RPMI7951 (cell line): ENCODE measurements at places on chromosomes 3 and 15. TPM values are rescaled to one million over a fixed set of nuclear protein-coding genes. Genes with fewer than 3 reads are reported as not detected.

DNA sequence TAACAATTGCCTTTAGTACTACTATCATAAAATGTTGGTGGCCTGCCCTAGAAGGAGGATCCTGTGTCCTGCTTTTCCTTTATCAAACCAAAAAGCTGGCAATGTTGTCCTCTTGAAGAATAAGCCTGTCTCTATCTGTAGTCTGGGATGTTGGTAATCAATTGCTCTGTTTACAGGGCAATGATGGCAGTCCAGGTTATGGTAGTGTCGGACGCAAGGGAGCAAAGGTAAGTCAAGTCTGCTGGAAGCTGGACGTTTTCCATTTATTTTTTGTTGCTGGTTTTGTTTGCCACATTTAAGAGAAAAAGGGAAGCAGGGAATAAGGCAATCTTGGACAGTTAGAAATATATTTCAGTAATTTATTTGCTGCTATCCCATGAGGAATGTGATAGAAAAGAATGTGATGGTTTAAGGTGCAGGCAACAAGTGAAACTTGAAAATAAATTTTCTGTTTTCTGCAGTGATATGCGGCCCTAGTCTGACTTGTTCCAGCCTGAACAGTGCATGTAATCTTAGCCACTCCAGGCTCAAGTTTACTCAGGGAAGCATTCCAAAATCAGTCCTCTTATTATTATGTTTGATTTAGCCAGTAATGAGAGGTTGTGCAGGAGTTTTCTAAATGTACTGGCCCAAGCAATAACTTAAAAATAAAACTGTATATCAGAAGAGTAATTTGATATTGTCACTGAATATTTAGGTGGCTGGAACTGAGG is 110.3 kb downstream of the COL6A6 start:
- DNase-seq, result no peak

- no peak for DNase-seq
These were observed 172.7 kb upstream of the LMCD1 start for GRCh38 chr3:8328967-8329366.

Gene GPR160
- 0.24 and 0.29 TPM in 2 replicates for total RNA-seq

DNA sequence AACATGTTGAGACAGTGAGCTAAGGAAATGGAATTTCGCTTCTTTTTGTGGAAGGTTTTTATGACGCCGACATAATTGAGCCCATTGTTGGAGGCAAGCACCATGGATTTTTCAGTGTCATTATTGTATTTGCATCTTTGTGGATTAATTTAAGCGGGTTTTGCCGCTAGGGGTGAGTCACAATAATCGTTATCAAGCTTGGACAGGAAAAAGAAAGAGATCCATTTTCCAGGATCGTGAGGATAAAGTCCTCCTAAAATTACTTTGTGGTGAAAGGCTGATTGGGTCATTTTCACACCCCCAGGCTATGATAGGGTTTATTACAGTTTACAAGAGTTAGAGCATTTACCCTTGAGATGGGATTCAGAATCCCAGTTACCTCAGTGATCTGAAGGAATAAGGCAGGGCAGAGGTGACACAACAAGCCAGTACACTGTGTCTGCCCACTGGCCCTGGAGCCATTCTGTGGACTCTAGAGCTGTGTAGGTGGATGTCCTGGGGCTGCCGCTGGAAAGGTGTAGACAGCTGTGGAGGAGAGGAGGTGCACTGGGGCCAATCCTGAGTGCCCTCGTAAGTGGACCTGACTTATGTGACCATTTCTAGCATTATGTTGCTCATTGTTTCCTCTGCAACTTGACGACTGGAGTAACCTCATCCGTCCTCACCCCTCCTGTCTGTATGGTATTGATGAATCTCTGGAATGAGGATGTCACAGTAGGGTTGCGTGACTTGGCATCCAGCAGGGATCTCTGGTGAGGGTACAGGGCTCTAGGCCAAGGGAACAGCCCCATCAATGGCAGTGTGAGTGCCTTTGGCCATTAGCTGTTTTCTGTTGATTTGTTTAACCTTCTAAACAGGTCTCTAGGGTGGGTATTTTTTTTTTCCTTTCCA is 370.1 kb downstream of the LRTM1 start:
- DNase-seq, result peak; percentile 69

DNA sequence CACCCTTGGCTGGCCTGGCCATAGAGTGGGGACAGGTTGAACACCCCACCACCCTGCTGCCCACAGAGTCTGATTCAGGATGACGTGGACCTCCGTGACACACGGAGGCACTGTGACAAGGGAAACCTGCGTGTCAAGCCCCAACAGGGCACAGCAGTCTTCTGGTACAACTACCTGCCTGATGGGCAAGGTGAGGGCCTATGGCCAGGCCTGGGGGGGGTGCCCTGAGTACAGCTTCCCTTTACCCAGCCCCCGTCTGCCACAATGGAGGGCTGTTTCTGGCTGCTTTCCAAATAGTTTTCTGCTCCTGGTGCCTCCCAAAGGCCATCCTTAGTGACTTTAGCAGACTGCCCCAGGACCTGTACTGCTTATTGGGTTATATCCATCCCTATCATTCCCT is 1.2 kb upstream of the WDR6 start:
- DNase-seq, result no peak

Gene MESP2
- total RNA-seq, result 1.8 and 2.6 TPM in 2 replicates

Gene TP63
- total RNA-seq, result 16.7 and 22.3 TPM in 2 replicates

DNA sequence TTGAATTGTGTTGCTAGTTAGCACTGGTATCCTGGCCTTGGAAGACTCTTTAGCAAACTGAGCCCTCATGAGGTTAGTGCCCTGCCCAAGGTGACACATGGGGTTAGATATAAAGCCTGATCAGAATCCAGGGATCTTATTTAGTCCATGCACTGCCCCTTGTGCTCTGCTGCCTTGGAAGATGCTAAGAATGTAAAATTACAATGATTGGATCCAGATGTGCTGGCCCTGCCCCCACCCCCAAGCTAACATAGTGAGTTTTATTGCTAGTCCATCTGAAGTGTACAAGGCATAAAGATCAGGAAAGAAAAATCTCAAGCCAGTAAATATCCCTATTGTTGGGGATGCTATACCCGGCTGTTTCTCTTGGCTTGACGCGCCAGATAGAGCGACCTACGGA is 248.1 kb upstream of the C2CD4B start:
- DNase-seq, result peak; percentile 54

DNA sequence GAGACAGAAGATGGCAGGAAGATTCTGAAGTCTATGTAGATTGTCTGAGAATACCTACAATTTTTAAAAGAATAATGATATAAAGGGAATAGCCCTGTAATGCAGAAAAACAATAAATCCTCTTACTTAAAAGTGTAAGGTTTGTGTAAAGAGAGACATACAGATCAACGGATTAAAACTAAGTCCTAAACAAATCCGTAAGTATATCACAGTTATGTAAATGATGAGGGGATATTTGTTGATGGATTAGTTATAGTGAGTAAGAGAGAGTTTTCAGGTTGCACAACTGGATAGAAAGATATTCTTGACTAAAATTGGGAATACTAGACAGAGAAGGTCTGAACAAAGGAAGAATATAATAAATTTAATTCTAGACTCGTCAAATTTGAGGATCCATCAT is 179.6 kb downstream of the TBC1D5 start:
- no peak for DNase-seq

GRCh38 chr3:120324190-120324589 is 25.0 kb downstream of the LRRC58 start:
- no peak for DNase-seq

- DNase-seq, result peak; percentile 49
These were observed 55.3 kb upstream of the NUDT16 start for GRCh38 chr3:131326307-131326706.

DNA sequence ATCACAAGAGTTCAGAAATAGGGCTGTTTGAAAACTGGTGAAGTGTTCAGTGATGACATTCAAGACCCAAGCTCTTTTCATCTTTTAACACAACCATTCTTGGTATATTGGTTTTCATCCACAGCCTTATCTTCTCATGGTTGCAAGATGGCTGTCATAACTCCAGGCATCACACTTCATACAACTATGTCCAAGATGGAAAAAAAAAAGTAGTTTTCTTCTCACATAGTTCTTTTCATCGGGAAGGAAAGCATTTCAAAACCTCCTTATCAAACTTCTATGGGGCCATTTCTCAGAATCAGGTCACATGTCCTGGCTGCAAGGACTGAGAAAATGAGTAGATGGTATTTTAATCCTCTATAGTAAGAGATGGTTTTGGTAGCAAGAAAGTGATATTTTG is 21.1 kb upstream of the MFSD1 start:
- no peak for DNase-seq

DNA sequence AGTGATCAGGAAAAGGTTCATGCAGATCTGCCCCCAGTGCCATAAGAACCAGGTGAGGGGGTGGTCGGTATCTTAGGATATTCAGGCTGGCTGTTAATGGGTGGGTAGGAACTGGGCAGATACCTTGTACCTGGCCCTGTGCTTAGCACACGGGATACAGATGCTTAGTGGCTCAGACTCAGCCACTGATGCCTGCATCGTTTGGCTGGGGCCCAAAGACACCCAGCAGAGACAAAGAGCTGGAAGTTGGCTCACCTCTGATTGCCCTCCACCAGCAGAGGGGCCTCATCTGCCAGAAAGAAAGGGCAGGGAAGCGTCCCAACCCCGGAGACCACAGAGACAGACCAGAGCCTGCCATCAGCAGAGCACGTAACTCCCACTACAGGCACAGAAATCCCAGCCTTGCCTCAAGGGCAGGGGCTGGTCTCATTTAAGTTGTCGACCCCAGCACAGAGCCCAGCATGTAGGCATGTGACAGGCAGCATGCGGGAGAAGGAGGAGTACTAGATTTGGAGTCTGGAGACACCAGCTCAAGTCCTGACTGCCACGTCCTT is 64.1 kb upstream of the SLC6A1 start:
- no peak for DNase-seq

- no peak for DNase-seq
These were observed 170.4 kb upstream of the KBTBD8 start for GRCh38 chr3:66827726-66828125.

DNA sequence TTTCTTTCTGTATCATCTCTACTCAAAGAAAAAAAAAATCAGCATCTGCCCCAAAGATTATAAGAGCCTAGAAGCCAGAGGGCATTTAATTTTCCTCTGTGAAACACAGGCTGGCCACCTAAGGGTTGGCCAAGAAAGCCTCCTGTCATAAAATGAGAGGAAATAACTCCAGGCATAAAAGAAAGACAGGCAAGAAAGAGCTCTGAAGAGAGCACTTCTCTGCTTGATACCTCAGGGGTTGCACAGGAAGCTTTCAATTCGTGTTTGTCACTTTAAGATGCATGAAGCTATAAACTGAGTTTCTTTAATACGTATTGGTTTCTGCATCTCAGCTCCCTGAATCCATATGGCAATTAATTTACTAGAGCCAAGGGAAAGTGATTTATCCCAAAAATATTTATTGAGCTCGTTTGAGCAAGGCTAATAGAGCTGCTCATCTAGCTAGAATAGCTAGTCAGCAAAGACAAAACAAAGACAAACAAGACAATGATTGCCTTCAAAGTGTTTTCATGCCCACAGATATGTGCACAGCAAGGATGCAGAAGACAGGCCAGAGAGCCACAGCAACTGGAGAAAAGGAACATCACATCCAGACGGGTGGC is 35.5 kb downstream of the ATP8B4 start:
- DNase-seq, result no peak

Gene BNC1
- 6.6 and 8.8 TPM in 2 replicates for total RNA-seq

GRCh38 chr15:90268415-90268814 is 2.9 kb downstream of the NGRN start:
- DNase-seq, result no peak

DNA sequence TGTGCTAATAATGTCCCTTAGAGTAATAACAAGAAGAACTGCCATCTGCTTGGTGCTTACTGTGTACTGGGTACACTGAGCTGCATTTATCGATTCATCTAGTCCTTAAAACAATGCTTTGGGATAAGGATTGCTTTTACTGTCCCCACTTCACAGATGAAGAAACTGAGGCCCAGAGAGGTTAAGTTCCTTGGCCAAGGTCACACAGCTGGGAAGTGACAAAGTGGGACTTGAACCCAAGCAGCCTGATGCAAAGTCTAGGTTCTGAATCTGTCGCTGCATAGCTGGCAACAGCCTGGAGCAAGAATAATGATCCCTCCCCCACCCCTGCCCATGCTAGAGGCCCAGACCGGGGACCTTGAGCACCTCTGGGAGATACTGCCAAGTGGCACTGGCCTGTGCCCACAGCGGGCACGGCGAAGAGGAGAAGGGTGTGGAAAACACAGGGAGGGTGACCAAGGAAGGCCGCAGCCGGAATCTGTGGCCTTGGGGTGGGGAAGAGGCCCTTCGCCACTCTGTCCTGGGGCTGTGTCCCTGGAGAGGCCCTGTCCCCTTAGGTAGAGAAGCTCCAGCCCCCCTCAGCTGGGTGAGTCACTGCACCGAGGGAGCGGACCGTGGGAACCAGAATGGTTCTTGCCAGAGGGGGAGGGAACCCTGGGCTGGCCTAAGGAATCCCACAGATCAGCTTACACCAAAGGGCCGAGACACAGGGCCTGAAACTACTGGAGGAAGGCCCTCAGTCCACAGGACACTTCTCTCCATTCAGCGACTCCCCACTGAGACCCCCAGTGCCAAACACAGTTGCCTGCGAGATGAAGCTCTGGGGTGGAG is 3.5 kb downstream of the PLXND1 start:
- DNase-seq, result peak; percentile 95

- DNase-seq, result no peak
These were observed 36.3 kb downstream of the UBE2E2 start for GRCh38 chr3:23239211-23240068.

DNA sequence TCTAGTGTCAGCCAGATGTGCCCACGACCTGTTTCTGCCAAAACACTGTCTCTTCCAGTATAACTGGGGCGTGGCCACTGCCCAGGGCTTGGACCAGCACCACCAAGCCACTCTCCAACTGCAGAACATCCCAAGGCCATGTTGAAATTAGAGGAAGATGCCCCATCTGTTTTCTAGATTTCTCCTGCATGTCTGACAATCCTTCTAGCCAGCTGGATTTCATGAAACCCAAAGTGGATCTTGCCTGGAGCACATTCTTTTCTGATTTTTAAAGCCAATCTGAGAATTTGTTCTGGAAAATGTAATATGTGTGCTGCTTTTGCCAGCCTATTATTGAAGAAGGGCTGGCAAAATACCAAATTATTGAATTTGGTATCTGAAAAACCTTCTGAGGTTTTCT is 182.5 kb downstream of the SLCO3A1 start:
- peak; percentile 34 for DNase-seq

Gene FRMD5
- 9.3 and 10.2 TPM in 2 replicates for total RNA-seq

Gene NUP210
- 0.24 and 0.29 TPM in 2 replicates for total RNA-seq

Gene CIB1
- 86.9 and 92.3 TPM in 2 replicates for total RNA-seq

DNA sequence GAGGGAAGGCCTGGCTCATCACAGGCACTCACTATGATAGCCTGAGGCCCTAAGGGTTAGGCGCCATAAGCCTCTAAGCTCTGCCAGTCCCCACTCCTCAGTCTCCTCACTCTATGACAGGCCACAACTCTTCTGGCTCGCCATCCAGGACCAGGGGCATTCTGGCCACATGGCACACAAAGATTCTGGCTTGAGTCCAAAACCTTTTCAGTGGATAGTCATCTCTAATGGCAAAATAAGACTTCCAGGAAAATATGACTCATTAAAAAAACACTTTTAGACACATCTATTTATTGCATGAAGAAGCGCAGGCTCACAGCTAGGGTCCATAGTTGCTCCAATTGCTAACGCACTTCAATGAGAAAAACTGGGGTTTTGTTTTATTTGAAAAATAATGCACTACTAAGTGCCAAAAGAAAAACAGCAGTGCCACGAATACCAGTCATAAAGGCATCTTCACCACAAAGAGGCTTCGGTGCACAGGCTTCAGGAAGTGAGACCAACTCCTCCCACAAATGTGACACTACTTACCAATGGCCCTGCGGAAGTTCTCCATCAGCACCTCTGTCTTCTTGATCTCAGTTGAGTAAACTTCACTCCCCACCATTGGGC is 11.1 kb downstream of the RUVBL1 start:
- DNase-seq, result peak; percentile 97
